ENCODE measurements at places on chromosomes 5 and 9.

GRCh38 chr9:13642646-13643045, 363.2 kb upstream of the MPDZ start:
- DNase-seq: no peak

DNA sequence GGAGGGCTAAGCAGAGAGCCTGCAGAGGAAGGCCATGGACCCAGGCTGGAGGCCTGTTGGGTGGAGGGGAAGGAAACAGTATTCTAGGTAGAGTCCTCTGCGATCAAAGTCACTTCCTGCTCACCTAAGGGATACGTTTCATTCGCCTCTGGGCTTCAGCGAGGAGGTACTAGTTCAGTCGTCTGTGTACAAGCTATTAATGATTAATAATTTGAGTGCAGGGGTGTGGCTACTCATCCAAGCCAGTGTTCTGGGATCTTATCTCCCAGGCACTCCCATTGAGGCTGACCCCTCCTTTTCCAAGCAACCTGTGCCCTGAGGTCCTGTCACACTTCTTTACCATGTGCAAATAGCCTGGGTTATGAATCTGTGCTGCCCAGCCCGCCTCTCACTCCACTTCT, 25.2 kb downstream of the RALGPS1 start:
- DNase-seq: peak; percentile 40

DNA sequence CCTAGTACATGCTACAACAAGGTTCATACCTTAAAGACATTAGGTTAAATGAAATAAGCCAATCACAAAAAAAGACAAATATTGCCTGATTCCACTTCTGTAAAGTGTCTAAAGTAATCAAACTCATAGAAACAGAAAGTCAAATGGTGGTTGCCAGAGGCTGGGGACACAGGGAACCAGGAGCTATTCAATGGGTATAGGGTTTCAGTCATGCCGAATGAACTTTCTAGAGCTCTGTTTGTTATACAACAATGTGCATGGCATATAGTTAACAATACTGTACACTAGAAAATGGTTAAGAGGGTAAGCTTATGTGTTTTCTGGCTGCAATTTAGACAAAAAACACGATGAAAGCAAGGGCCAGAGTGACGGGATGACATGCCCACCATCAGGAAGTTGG, 70.8 kb upstream of the EGFLAM start:
- DNase-seq: no peak

DNA sequence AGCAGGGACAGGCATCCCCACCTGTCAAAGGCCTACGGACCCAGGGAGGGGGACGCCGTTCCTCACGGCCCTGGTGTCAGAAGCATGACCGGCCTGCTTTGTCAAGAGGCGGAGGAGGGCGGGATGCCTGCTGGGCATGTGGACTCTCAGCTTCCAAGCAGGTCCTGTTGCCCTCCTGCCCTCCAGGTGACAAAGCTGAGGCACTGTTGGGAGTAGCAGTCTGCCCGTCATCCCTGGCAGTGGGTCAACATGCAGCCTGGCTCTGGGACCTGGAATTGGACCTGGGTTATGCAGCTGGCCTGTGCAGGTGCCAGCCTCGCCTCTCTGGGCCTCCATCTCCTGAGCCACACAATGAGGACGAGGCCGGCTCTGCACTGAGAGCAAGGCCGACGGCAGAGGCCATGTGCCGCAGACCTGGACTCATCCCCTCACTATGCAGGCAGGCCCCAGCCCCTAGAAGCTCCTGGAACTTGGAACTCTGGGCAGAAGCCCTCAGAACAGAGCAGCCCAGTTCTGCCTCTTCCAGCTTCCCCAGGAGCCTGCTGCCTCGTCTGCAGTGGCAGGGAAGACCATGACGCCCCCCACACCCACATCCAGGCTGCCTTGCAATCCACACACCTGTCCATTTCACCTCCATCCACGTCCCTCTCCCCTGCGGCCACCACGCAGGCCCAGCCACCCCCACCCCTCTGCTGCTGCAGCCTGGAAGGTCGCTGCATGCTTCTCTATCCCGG, 20.8 kb upstream of the FCN1 start:
- DNase-seq: no peak

Measured in LoVo (cell line).